ENCODE measurements at places on chromosomes 13 and 19.

GRCh38 chr19:9132422-9132821, 5.7 kb upstream of the OR7G3 start:
- no peak for DNase-seq

DNA sequence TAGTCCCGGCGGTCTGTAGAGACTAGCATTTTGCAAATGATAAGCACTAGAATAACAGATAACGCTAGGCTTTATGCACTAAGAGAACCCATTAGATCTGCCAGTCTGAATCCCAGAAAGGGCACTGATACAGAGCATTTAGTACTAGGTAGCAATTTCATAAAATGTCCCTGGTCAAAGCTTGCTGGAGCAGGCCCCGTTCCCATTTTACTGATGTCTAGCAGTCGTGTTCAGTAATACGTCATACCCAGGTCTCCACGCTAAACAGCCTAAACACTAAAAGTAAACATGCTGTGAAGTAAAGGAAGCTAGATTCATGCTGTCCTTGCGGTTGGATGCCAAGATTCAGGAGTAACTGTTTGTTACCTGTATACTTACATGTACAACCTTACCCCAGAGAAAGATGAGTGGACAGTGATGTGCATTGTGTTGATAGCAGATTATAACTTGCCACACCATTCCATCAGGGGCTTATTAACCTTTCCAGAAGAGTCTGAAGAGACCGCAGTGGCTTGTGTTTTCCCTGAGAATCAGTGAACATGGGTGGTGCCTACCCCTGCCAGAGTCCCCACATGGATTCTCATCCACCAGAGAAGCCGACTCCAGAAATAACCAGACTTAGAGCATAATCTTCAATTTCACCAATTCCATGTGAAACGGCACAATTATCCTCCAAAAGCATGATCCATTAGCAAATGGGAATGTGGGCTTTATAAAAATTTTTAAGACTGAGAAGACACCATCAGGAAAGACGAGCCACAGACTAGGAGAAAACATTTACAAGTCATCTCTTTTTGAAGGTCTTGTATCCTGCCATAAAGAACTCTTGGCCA, 3.4 kb upstream of the RPS11 start:
- DNase-seq, result no peak

DNA sequence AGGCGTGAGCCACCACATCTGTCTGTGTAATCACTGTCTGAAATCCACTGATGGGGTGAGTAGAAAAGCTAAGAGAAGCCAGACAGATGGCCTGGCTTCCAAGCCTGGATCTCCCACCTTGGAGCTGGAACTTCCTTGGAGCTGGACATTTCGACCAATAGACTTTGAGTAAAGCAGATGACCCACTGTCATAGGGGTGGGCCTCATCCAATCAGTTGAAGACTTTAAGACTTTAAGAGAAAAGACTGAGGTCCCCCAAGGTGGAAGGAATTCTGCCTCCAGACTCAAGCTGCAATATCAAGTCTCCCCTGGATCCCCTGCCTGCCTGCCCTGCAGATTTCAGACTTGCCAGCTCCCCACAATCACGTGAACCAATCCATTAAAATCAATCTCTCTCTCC, 20.7 kb downstream of the VSTM1 start:
- DNase-seq, result no peak

DNA sequence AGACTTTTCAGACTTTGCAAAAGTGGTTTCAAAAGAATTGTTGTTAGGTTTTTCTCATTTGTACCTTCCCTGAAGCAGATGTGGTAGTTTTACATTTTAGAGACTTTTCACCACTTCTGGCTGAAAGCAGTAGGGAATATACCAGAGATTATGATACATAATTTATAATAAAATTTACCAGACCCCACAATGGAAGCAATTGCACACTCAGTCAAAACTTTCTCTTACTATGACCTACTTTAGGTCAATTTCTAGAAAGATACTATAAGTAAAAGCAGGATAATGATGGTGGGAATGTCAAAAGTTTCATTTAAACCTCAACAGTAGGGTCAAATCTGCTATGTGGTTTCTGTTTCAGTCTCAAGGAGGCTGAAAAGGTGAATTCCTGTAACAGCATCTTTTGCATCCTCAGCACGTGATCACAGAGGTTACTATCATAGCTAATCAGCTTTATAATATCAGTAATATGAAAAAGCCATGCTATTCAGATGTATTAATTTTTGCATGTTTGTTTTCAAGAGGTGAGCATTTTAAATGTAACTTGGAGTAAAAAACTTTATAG, 26.9 kb downstream of the PCCA start:
- no peak for DNase-seq

- no peak for DNase-seq
Measured at GRCh38 chr13:84487752-84488151, 605.5 kb upstream of the SLITRK1 start.

- DNase-seq, result no peak
Measured at GRCh38 chr19:35592226-35592625, 6.3 kb downstream of the PMIS2 start.
